Activated CD8-positive, alpha-beta memory T cell treated with anti-CD3 and anti-CD28 coated beads, Interleukin-2, amount 50 U/mL, for 4 hours (primary cell): ENCODE measurements at places on chromosomes 4 and X.

GRCh38 chr4:67616478-67616877, 58.0 kb downstream of the STAP1 start:
- DNase-seq = no peak

GRCh38 chr4:2931512-2932301, 31.5 kb downstream of the NOP14 start:
- peak; percentile 44 for DNase-seq

- DNase-seq = no peak
These were observed 353.8 kb upstream of the HAND2 start for GRCh38 chr4:173883821-173884220.

DNA sequence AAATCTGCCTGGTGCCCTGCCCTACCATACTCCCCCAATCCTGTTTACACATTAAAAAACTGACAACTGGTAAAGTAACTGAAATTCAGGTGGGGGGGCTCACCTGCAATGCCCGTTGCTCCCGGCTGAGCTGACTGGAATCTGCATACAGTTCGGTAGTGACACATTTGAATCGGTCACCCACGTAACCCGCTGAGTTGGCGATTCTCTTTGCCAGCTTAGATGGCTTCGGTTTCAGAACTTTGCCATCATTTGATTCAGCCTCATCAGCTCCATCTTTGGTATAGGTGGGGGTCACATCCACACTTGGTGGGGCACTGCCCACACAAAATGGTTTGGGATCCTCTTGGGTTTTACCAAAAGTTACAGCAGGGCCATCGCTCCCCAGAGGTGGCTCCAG, 25.5 kb downstream of the BCOR start:
- DNase-seq = no peak

GRCh38 chr4:74158466-74159142, 686 bp downstream of the MTHFD2L start:
- DNase-seq = no peak
